Stimulated activated CD4-positive, alpha-beta T cell treated with anti-CD3 and anti-CD28 coated beads, Interleukin-15, amount 100 ng/mL, for 1 hour (primary cell): ENCODE measurements at places on chromosomes 7 and 10.

GRCh38 chr10:130190055-130190736, 54.0 kb downstream of the GLRX3 start:
- peak; percentile 78 for DNase-seq

GRCh38 chr10:11837372-11838161, 14.4 kb downstream of the PROSER2 start:
- no peak for DNase-seq

DNA sequence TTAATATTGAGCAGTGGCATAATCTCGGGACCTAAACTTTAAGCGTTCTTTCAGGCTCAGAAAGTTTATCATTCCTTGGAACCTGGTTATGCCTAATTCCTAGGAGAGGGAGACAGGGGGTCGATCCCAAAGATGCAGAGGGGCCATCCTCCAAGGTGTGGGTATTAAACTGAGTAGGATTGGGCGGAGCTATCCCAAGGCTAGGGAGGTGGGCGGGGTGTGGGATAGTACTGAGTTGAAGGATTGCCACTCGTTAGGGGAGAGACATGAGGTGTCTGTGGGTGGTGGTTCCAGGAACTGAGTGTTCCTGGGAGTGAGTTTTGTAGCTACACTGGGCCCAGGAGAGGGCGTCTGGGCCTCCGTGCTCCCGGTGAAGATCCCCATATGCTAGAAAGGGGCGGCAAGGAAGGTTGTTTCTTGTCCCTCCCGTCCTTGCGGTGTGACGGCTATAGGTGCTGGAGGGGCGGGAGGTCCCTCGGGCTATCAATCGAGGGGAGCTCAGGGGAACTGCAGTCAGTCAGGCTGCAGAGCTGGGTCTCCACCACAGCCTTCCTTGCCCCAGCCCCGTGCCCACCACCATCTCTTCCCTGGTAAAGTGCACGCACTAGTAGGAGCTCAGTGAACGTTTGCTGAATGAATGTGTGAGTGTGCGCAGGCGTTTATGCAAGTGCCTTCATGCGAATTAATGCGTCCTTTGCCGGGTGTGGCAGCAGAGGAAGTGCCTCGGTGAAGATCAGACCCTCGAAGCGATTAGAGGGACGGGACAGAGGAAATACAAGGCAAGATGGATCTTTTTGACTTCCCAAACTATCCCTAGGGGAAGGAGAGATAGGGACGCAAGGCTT, 3.0 kb upstream of the HMX2 start:
- DNase-seq, result no peak

- no peak for DNase-seq
These were observed 1055.4 kb upstream of the AUTS2 start for GRCh38 chr7:68542831-68543230.

DNA sequence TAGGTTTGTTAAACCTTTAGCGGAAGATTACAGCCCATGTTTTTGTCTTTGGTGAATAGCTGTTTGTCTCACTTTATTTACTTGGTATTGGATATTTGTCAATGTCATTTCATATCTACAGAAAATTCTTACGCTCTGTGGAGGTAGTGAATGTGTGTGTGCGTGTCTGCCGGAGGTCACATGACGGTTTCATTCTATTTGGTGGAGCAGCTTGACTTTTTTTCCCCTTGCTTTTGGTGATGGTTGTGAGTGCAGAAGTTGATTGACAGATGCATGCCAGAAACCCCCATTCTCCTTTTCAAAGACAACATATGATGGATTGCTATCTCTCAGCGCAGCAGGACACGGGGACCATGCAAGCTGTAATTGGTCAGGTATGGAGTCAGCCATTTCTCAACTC, at the start of gene POU6F2:
TSS of gene POU6F2 (plus strand) at position 225 of the 400 bp plus-strand sequence. CDS start at position 270, 45 bp downstream.
- no peak for DNase-seq

DNA sequence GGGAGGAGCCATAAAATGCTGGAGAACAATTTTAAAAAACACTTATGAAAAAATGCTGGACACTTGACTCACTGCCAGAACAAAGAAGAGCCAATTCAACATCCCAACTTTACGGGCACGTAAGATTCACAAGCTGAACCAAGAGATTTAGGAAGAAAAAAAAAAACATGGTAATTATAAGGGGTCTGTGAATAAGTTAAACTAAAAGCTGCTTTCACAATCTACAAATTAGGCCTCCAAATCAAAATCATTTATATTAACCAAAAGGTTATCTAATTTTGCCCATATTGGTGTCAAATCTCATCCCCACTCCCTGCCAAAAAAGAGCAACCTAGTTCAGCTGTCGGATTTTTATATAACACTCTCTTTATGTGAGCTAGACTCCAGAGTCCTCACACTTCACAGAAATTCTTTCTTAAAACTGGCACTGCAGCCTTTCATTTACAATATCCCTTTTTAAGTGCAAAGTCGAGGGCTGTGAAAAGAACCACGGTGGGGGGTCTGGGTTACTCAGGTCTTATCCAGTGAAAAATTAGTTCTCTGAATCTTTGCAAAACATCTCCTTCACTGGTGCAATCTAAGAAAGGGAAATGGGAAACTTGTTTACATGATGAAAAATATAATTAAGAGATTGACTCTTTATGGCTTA, 30.4 kb upstream of the DGKI start:
- no peak for DNase-seq

DNA sequence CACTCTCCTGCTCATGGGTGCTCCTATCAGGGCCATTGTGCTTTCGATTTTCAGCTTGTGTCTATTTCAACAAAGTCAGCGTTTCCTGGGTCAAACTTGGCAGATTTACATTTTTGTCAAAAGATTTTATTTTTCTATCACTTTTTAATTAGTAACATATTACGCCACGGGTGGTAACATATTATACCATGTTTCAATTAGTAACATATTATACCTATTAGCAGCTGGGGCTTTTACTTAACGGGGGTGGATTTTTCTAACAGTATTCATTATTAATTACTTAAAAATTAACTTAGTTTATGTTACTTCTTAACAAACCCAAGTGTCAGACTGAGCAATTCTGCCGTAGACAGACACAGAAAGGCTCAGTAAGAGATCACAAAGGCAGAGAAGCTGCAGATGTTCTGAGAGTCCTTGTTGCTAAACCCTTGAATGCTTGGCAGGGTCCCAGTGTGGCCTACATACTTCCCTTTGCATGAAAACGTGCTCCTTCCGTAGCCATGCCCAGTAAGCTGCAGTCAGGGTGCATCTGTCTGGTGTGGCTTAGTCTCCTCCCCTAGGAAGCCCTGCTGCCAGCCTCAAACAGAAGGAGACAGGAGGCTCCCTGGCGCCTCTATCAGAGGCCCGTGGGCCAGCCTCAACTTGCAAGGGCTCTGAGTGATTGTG, 263.1 kb upstream of the CXCL12 start:
- DNase-seq, result no peak

- no peak for DNase-seq
These were observed 821.0 kb upstream of the IGFBP3 start for GRCh38 chr7:46741938-46742540.

GRCh38 chr7:67732898-67733297, 736.3 kb downstream of the TYW1 start:
- DNase-seq, result no peak

- DNase-seq, result no peak
These were observed 359.1 kb downstream of the ANKRD7 start for GRCh38 chr7:118583641-118584040.

DNA sequence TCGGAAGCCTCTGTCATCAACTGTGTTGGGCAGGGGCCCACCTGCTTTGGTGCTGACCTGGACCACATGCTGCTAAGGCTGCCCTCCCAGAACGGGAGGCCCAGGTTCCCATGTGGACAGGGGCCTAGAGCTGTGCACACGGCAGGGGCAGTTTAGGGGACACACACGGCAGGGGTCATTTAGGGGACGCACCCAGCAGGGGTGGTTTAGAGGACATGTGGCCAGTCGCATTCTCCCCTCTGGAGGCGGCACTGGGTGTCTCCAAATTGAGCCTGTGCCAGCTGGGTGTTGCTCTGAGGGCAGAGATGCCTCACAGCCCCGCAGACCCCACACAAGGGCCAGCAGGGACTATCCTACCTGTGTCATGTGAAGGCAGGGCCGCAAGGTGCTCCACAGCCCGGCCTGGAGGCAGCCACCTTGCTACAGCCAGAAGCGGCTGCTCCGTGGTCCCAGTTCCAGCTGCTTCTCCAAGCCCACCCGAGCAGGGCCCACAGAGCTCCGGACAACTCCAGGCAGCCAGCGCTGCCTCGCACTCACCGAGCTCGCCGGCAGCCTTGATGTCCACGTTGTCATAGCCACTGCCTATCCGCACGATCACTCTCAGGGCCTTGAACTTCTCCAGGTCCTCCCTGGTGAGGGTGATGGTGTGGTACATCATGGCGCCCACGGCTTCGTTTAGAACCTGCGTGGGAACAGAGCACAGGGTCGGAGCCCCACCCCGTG, 60.7 kb downstream of the ZRANB1 start:
- DNase-seq, result no peak

DNA sequence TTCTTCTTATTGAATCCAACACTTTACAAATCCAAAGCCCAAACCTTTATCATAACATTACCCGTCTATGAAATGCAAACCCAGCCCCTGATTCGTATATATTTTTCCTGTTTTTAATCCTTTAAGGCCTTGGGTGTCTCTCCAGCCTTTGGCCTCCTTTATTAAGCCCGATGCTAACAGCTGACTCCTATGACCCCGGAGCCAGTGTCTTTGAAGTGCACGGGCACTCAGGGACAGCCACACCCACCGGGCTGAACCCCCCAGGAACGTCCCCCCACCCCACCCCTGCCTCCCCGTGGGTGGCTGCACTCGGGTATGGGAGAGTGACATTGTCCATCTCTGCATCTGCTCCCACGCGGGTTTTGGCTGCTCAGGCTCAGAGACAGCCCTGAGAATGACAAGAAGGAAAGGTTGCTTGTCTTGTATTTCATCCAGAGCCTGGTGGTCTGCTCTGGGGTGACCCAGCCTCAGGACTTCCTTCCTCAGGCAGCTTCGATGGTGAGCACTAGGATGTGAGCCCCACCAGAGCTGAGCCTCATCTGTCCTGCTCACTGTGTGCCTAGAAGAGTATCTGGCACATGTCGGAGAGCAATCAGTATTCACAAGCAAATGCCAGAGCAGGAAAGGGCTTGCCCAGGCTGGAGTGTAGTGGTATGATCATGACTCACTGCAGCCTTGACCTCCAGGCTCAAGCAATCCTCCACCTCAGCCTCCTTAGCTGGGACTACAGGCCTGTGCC, 210.4 kb downstream of the SKIDA1 start:
- no peak for DNase-seq

- DNase-seq, result no peak
These were observed 15.1 kb downstream of the TRUB1 start for GRCh38 chr10:114953047-114953446.

- no peak for DNase-seq
These were observed 1015.6 kb upstream of the LRRTM3 start for GRCh38 chr10:65910209-65910608.

DNA sequence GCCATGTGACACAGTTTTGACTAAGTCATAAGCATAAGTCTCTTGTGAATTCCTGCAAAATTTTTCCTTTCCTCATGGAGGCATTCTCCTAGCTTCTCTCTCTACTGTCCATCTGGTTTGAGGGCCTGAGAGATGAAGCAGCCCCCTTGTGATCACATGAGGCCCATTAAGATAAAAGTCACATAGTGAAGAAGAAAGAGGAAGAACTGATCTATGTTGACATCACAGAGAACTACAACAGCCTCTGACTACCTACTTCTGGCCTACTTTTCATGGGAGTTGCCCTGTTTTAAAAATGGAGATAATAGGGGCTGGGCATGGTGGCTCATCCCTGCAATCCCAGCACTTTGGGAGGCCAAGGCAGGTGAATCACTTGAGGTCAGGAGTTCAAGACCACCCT, 50.4 kb downstream of the TFEC start:
- DNase-seq, result no peak
